ENCODE measurements at places on chromosomes 1 and 21. TPM values are rescaled to one million over a fixed set of nuclear protein-coding genes. Genes with fewer than 3 reads are reported as not detected.

- H3K27ac ChIP-seq, result no peak overlapping the region
- no peaks in the 10 kb centered on the region for H3K27me3 ChIP-seq
- H3K4me1 ChIP-seq, result peaks cover 18% of the 10 kb centered on the region
- H3K36me3 ChIP-seq, result no peaks in the 10 kb centered on the region
Observed at GRCh38 chr1:26789931-26790330, 2.2 kb downstream of the PIGV start.

DNA sequence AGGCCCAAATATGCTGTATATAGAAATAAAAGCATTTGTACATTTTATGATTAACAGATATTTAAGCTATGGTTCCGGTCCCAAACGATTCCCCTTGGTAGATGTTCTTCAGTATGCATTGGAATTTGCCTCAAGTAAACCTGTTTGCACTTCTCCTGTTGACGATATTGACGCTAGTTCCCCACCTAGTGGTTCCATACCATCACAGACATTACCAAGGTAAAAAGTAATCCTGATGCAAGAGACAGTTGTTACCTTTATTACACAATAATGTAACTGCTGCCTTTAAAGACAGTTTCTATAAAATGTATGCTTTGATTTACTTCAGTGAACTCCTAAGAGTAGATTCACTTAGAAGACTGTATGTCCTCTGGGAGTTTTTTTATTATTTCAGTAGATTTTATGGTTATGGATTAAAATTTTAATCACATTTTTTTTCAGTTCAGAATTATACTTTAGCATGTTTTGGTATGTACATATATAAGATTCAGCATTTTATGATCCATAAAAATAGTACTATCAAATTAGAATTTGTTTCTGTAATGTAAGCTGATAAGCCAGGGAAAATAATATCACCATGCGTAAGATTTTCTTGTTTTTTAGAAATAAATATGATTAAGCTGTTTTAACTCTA, 96.5 kb downstream of the USP25 start:
- peaks cover 20% of the 10 kb centered on the region for H3K36me3 ChIP-seq
- no peaks in the 10 kb centered on the region for H3K4me1 ChIP-seq
- H3K4me3 ChIP-seq, result no peak overlapping the region
- DNase-seq, result peak; percentile 60
- no peaks in the 10 kb centered on the region for H3K27me3 ChIP-seq

DNA sequence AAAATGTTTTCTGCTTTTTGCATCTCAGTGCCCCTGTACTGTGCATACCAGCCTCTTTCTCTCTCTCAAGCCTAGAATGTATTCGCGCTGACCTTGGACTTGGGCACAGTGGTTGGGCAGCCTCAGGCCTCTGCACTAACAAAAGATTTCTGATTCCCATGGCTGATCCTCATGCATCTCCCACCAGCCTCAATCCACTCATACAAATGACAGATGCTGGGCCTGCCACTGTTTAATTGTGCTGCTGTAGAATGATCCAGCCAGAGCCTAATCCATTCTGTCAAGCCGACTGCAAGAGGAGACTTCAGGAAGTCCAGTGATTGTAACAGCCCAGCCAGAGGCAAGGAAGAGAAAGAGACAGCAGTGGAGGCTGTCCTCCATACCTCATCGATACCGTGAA, 180.8 kb downstream of the ASTN1 start:
- H3K36me3 ChIP-seq, result no peaks in the 10 kb centered on the region
- peaks cover 19% of the 10 kb centered on the region for H3K4me1 ChIP-seq
- no peak overlapping the region for H3K27ac ChIP-seq
- no peaks in the 10 kb centered on the region for H3K27me3 ChIP-seq
- no peak overlapping the region for H3K4me3 ChIP-seq
- DNase-seq, result no peak

- no peaks in the 10 kb centered on the region for H3K36me3 ChIP-seq
- H3K4me3 ChIP-seq, result no peak overlapping the region
- H3K27ac ChIP-seq, result no peak overlapping the region
- H3K27me3 ChIP-seq, result no peaks in the 10 kb centered on the region
- DNase-seq, result no peak
- peaks cover 16% of the 10 kb centered on the region for H3K4me1 ChIP-seq
Observed at GRCh38 chr1:179052776-179053175, 27.1 kb downstream of the FAM20B start.

DNA sequence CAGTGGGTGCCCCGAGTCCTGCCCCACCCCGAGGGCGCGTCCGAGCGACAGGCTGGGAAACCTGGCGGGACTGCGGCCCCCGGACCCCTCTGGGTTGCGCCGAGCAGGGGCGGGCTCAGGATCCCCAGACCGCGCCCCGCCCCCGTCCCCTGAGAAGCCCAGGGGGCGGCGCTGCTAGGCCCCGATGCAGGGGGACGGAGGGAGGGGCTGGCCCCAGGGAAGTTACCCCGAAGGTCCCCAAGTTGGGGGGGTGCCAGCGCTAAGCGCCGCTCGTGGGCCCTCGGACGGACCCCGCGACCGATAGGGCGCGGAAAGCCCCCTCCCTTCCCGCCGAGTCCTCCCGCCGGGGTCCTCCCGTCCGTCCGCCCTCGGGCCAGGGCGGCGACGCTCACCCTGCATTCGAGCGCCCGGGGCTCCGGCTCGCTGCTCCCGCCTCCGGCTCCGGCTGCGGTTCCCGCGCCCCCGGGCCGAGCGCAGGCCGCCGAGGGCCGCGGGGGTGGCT, 414 bp downstream of the GPR153 start:
- peak overlapping the region; percentile 74 for H3K4me3 ChIP-seq
- H3K27me3 ChIP-seq, result peaks cover 10% of the 10 kb centered on the region
- peak; percentile 65 for DNase-seq
- peaks cover 6% of the 10 kb centered on the region for H3K4me1 ChIP-seq
- H3K27ac ChIP-seq, result no peak overlapping the region
- H3K36me3 ChIP-seq, result no peaks in the 10 kb centered on the region

DNA sequence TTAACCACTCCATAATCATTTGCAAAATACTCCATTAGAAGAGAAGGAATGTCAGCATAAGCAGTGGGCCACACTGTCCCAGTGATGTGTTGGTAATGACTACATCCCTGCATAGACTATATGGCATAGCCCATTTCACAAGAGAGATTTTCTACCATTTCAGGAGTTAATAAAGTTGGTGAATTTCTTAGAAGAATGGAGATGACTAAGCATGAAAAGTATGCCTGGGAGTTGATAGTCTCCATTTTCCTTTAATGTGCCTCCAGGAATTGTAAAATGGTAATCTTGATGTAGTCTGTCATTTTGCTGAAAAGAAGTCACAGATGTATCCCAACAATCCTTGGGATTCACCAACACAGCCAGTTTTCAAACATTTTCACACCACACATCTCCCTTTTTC, 608.8 kb upstream of the CHRM3 start:
- H3K27me3 ChIP-seq, result no peaks in the 10 kb centered on the region
- H3K4me3 ChIP-seq, result no peak overlapping the region
- H3K36me3 ChIP-seq, result no peaks in the 10 kb centered on the region
- no peak overlapping the region for H3K27ac ChIP-seq

GRCh38 chr1:17212487-17213121, 7.7 kb downstream of the PADI1 start:
- DNase-seq, result peak; percentile 89
- H3K4me3 ChIP-seq, result no peak overlapping the region
- no peaks in the 10 kb centered on the region for H3K36me3 ChIP-seq
- peak overlapping the region; percentile 79 for H3K27ac ChIP-seq
- peaks cover 21% of the 10 kb centered on the region for H3K4me1 ChIP-seq
- no peaks in the 10 kb centered on the region for H3K27me3 ChIP-seq

GRCh38 chr1:170806961-170807360, 128.4 kb upstream of the MROH9 start:
- DNase-seq, result no peak
- no peak overlapping the region for H3K4me3 ChIP-seq
- no peaks in the 10 kb centered on the region for H3K27me3 ChIP-seq
- H3K4me1 ChIP-seq, result no peaks in the 10 kb centered on the region

DNA sequence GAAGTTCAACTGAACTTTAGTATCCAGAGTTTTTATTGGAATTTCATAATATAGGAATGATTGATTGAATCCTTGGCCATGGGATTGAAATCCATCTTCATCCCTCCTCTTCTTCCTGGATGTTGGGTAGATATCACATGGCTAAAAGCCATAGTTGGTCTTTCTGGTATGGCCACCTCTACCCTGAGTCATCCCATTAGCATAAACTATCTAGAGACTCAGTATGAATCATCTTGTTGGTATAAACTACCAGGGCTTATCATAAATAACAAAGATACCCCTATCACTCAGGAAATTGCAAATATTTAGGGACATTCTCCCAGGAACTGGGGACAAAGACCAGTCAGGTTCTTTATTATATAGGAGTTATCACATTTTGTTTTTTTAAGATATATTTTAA, 21.2 kb upstream of the ZP4 start:
- no peaks in the 10 kb centered on the region for H3K27me3 ChIP-seq

Gene FRRS1
- 5.6 TPM for total RNA-seq

Gene RGS5
- total RNA-seq, result 361 TPM

Gene OR10J5
- not detected for total RNA-seq
